ENCODE measurements at places on chromosomes 2 and 18. TPM values are rescaled to one million over a fixed set of nuclear protein-coding genes. Genes with fewer than 3 reads are reported as not detected.

MDH1B gene
- 1.3 TPM for total RNA-seq

DNA sequence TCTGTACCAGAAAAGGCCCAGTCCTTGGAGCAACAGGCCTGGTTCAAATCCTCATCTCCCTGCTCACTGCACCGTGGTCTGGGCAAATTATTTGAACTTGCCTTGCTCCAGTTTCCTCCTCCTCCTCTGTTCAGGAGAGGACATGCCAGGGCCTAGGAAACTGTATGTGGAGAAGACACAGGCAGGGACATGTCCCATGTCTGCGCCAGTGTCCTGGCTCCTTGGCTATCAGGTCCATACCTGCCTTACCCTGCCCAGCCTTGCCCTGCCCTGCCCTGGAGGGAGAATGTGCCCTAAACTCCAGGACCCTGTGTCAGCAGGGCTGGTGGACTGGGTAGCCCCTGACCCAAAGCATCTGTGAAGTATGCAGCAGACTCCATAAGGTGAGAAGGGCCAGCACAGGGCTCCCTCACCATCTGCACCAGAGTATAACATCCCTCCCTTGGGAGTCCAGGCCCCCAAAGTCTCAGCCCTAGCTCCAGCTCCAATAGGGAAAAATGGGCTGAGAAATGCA is 165.3 kb downstream of the GALNT1 start:
- DNase-seq = no peak
- no peak overlapping the region for H3K4me3 ChIP-seq
- peaks cover 14% of the 10 kb centered on the region for H3K36me3 ChIP-seq
- H3K27me3 ChIP-seq = no peaks in the 10 kb centered on the region

DNA sequence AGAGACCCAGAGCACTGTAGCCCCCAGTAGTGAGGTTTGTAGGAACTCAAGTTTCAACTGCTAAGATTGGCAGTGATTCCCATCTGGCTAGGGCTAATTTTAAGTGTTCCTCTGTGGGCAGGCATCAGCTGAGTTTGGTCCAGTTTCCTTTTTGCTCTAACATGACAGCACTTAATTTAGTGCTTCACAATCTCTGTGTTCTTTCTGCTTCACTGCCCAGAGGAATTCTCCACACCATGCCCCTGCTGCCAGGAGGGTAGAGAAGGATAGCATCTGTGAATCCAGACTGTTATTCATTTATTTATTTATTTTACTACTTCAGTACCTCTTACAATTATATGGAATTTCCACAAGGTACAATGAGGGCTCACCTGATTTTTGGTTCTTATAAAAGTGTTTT is 549.9 kb upstream of the FSIP2 start:
- no peak for DNase-seq
- no peak overlapping the region for H3K4me3 ChIP-seq
- H3K4me1 ChIP-seq = no peaks in the 10 kb centered on the region
- no peaks in the 10 kb centered on the region for H3K36me3 ChIP-seq
- H3K27me3 ChIP-seq = no peaks in the 10 kb centered on the region

GRCh38 chr2:132680544-132680943 is 10.5 kb upstream of the LYPD1 start:
- DNase-seq = no peak
- H3K36me3 ChIP-seq = no peaks in the 10 kb centered on the region

GRCh38 chr2:133591164-133591563 is 22.9 kb upstream of the NCKAP5 start:
- DNase-seq = no peak
- no peaks in the 10 kb centered on the region for H3K27me3 ChIP-seq
- H3K4me3 ChIP-seq = no peak overlapping the region
- no peaks in the 10 kb centered on the region for H3K36me3 ChIP-seq
- no peak overlapping the region for H3K27ac ChIP-seq

All from H9 (cell line).